T-helper 1 cell (primary cell): ENCODE measurements at places on chromosomes 12 and 14.

DNA sequence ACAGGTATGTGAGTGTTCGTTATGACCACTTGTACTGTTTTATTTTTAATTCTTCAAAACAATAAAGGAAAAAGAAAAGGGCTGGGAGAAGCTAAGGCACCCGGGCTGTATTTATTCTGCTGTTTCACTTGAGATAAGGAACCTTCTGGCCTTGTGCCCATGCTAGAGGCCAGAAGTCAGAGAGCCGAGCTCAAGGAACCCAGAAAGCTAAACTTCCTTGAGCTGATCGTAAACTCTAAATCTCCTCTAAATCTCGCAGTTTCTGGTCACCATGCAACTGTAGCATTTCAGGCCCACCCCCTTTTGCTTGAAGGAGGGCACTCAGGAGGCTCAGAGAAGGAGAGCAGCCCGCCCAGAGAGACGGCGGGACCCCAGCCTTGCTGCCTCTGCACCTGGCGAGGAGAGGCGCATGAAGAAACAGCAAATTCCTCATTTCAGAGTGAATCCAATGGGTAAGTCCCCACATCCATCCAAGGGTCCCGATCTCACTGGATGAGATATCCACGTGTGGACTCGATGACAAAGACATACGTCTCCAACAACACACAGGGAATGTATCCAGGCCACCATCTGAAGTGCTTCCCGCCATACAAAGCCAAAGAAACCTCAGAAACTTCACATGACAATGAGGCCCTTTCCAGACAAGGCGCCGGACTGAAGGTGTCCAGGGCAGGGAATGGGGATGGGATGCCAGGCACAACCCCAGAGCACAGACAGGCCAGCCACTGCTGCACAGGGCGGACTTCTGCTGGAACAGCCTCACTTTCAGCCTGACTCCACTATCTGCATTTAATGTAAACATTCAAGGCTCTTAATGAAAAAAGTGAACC is 14.6 kb downstream of the CCDC88C start:
- DNase-seq, result no peak

- no peak for DNase-seq
These were observed 216.5 kb downstream of the PHLDA1 start for GRCh38 chr12:75814851-75815754.

DNA sequence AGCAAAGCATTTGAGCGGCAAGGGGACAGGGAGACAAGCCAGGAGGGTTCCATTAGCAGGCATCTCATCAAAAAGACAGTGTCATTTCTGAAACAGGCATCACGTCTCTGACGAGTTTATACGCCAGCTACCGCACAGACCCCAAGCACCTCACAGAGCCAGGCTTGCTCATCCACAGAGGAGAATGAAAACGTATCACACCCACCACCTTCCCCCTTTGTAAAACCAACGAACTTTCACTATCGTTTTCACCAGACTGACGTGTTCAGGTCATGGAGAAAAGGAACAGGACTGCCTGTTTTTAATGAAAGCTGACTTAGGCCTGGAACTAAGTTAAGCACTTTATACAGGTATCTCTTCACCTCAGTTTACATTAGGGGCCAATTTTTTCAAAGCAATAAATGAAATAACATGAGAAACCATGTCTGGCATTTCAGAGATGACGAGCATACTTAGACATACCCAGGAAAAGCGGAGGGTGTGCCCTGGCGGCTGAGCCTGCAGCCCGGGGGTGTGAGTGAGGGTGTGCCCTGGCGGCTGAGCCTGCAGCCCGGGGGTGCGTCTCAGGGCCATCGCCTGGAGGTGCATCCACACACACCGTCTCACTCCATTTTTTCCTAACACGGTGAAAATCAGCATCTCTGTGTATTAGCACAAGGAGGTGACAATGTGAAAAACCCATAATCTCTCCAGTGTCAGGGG is 41.9 kb downstream of the STX2 start:
- DNase-seq, result peak; percentile 69

DNA sequence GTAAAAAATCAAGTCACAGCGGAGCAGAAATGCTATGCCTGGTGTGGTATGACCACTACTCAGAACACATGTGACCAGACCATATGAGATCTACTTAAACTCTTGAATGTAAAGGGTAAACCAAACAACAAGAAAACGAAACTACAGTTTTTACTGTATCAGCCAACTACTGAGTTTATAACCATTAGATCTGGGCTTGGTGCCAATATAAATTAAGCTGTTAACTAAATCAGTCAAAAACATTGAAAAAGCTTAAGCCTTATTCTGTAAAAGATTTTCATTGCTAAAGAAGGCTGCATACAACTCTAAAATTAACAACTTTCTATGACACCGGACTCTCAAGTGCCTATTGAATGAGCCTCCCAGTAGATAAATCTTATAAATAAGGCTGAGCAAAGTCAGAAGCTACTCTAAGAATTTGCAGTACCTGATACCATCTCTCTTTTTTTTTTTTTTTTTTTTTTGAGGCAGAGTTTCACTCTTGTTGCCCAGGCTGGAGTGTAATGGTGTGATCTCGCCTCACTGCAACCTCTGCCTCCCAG is 35.4 kb downstream of the SPTLC2 start:
- no peak for DNase-seq

DNA sequence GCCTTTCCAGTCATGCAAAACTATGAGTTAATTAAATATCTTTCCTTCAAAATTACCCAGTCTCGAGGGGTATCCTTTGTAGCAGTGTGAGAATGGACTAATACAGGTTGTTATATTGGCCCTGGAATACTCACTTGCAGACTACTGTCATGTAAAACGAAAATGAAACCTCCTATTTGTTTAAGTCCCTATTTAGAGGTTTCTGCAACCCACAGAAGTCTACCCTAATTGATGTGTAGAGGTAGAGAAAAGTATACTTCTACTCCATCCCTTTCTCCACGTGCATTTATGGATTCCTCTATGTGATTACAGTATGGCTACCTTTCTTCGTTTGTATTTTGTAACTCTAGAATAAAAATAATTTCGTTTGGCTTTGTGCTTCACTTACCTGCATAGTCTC is 371.1 kb downstream of the FSCB start:
- DNase-seq, result no peak

- no peak for DNase-seq
These were observed 46.5 kb downstream of the CCER1 start for GRCh38 chr12:90908465-90908864.

- DNase-seq, result no peak
These were observed 45.1 kb upstream of the RERGL start for GRCh38 chr12:18135086-18135485.

- no peak for DNase-seq
These were observed 27.6 kb downstream of the OTX2 start for GRCh38 chr14:56782711-56783110.

DNA sequence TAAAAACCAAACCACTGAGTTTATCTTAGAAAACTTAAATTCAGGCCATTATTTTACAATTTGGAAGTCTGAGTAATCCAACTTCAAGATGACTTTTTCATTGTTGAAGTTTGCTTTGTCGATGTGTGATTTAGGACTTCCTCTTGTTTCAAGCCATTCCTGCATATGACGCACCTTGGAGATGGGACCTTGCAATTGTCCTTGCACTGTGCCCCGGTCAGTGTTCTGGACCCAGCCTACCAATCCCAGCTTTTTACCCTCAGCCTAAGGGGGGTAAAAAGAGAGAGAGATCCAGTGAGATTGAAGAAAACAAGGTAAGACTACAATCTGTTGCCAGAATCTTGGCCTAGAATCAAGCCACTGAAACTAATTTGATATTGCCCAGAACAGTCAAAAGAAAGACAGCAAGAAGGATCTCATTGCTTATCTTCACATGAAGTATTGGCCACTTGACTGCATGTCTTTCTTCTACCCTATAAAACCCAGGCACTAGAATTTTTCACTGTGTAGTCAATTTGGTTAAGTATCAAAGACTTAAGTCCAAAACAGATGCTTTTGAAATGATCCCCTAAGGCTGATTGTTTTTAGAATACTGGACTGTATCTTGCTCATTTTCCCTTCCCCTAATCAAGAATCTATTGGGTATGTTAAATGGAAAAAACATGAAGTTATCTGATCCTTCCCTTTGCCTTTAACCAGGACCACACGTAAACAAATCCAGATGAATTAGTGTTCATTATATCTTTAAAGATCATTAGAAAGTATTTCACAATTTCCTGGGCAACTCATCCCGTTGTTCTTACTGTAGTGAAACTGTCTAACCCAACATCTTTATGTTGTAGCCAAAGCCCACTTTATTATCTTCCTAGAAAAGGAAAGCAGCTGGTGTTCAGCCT is 2.4 kb upstream of the MLH3 start:
- DNase-seq, result no peak

GRCh38 chr12:4984344-4984743 is 59.3 kb upstream of the KCNA5 start:
- DNase-seq, result no peak

- no peak for DNase-seq
These were observed 80.8 kb downstream of the PAPOLA start for GRCh38 chr14:96582995-96583394.

GRCh38 chr12:51662728-51663154 is 71.7 kb downstream of the SCN8A start:
- no peak for DNase-seq

GRCh38 chr12:54162741-54163140 is 26.0 kb downstream of the SMUG1 start:
- no peak for DNase-seq

DNA sequence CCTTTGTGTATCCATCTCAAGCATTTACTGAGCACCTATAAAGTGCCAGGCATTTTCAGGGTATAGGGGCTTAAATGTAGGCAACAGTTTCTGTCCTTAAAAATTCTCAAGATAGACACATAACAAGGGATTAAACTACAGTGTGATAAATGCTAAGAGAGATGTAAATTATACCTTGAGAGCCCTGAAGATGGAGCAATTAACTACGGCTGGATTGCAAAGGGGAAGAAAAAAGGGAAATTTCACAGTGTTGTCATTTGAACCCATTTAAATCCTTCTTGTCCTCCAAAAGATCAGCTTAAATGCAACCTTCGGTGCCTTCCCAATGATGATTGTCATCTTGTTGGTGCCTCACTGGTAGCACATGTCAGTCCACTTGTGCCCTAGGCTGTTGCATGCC is 11.5 kb upstream of the IL26 start:
- DNase-seq, result no peak

DNA sequence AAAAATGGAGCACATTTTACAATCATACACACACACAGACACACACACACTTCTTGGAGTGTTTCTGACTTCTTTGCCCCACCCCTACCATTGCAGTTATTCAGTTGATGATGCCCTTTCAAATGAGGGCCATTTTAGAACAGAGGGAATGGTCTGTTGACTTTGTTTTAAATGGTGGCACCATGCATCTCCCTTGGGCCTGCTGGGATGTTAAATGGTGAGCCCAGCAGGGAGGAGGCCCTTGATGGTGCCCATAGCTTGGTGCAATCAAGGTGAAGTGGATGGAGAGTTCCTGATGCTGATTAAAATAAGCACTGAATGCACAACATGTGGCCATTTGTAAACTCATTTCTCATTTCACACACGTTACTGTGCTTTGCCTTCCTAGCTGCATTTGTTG is 13.3 kb downstream of the C12orf75 start:
- DNase-seq, result no peak

- no peak for DNase-seq
These were observed 212.6 kb downstream of the SLC16A7 start for GRCh38 chr12:59808317-59808910.

GRCh38 chr12:106120519-106121105 is 18.1 kb downstream of the NUAK1 start:
- DNase-seq, result no peak

GRCh38 chr12:11954181-11954580 is 116.6 kb upstream of the BCL2L14 start:
- no peak for DNase-seq

DNA sequence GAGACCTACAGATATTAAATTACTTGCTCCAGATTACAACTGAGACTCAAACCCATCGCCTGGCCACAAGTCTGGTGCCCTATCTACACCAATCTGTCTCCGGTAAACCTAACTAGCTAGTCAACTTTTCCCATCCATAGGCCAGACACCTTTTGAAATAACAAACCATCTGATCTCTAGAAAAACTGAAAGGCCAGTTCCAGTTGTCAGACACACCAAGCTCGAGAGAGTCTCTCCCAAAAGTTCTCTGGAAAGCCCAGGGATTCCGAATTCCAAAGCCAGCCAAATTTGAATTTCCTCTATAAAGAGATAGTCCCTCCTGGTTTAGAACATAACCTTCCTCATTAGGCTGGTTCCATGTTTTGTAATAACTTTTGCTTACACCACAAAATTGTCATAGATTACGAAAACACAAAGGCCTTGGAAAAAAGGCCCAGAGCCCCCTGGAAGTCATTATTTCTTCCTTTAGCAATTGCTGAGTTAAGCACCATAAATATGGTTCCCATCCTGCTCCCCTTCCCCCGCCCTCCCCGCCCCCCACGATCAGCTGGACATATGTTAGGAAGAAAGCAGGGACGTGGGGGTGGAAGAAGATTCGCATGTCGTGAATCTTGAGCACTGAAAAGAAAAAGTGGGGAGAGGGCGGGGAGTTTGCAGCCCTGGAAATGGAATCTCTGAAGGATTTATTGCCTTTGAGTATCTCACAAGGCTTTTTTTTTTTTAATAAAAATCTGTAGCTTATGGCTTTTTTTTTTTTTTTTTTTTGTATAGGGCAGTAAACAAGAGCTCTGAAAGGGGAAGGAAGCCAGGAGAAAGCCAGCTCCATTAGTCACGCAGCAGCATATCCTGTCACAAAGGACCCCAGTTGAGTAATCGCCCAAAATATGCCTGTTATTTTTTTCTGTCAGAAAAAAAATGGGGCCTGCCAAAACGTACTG is 110.4 kb downstream of the ZFP36L1 start:
- DNase-seq, result peak; percentile 68

DNA sequence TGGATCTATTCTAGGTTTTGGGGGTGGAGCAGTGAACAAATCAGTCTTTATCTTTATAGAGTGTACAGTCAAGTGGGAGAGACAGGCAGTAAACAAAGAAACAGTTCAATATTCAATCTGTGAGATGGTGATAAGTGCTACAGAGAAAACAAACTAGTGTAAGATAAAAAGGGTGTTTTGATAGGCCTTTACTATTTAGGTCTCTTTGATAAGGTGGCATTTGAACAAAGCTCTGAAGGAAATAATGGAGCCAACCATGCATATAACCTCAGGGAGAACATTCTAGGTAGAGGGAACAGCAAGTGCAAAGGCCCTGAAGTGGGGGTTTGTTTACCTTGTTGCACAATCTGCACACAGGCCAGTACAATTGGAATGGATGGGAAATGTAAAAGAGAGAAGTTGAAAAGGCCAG is 47.3 kb downstream of the PTPN11 start:
- DNase-seq, result no peak

GRCh38 chr12:47896022-47896421 is 8.8 kb downstream of the VDR start:
- no peak for DNase-seq

GRCh38 chr12:24960222-24960855 is 11.4 kb upstream of the BCAT1 start:
- DNase-seq, result no peak

DNA sequence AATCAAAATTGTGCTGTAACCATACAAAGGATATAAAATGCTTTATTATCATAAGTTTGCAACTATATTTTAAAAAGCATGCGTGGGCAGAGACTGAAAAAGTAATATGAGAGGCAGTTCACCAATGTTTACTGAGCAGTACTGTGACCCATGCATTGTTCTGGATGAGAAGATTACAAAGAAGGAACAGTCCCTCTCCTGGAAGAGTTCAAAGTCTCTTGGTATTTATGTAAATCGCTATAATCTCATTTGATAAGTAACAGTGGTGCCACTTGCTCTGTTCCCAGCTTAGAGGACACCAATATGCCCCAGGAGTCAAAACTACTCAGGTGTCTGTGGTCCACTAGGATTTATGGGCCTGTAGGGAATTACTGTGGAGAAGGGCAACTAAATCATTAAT is 2.1 kb upstream of the CMAS start:
- DNase-seq, result no peak
